ENCODE measurements at places on chromosomes 13 and 19.

DNA sequence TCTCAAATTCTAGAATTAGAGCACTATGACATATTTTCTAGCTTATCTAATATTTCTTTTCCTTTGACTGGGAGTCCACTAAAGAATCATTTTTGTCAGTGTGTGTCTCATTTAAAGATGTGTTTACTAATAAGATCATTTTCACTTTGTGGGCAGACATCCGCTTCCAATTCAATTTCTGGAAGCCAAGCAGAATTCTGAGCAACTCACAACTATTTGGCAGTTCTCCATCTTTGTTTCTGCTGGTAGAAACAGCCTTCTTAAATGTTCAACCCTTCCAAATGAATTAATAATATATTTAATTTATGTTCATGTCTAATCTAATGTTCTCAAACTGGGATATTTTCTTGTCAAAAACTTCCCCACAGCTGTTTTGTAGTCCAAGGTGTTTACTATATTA is 411.8 kb downstream of the KCTD12 start:
- no peak for DNase-seq

DNA sequence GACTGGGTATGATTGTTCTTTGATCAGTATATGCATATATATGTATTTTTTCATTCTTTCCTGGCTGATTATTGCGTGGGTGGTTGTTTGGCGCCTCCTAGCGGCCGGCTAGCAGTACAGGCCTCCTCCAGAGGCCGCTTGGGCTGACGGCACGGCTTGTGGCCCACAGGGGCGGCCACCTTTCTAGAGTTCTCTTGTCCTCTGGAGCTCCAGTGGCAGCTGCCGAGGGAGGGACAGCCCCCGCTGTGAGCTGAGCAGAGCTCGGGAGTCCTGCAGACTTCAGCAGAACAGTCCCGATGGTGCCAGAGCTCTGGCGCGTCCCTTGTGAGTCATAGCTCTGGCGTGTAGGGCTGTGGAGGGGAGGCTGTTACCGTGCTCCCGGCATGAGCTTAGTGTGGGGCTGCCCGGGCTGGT is 22.5 kb upstream of the ZNF429 start:
- DNase-seq, result peak; percentile 64

DNA sequence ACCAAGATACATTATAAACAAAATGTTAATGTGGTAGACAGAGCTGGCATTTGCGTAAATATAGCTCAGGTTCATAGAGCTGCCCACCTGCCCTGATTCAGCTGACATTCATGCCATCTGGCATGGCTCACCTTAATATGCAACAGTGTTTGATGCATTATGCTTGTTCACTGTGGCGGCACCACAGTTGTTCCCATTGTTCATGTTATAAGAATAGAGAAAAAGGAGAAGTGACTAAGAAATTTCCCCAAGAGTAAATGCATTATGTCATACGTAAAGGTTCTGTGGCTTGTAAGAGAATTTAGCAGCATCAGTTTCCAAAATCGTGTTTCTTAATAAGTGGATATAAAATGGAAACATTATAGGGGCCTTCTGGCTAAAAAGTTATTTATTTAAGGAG is 4.5 kb downstream of the CCNA1 start:
- DNase-seq, result no peak

DNA sequence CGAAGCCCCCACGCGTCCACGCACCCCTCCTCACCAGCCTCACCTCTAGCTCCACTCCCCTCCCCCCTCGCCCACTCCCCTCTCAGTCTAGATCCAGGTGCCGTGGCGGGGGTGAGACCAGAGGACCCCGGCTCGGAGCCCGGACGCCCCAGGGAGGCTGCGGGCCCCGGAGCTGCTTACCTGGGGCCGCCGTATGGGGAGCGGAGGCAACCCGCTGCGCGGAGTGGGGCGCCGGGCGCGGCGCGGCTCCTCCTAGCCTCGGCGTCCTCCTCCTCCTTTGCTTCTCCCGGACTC is 353 bp downstream of the ENOX1 start:
- DNase-seq, result no peak

GRCh38 chr13:22432690-22433089 is 748.1 kb upstream of the SGCG start:
- no peak for DNase-seq

DNA sequence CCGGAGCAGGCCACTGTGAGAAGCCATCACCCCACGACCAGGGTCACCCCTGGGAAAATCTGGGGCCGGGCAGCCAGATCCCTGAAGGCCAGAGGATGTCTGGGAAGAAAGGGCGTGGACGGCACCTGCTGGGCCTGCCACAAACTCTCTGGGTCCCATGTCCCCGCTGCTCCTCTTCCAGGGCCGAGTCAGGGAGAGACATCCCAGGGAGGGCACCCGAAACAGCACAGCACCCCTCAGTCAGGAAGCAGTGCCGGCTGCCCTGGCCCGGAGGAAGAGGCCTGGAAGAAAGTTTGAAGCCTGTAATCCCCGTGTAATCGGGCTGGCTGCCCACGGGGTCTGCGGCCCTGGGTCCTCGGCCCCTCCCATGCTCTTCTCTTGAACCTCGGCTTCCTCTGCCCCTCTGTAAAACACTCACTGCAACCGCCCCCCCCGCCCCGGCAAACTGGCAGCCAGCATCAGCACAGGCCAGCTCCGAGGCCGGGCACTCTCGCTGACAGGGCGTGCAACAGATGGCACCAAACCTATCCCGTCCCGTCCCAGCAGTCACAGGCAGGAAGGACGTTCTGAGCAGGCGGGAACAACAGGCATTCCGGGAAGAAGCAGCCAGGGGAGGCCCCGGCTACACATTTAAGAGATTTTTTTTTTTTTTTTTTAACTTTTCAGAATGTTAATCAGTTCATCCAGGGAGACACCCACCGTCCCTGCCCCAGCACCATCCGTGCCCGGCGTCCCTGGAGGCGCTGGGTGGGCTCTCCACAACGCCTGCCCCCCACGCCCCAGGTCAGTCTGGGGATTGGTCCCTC is 1.5 kb downstream of the SBNO2 start:
- no peak for DNase-seq

DNA sequence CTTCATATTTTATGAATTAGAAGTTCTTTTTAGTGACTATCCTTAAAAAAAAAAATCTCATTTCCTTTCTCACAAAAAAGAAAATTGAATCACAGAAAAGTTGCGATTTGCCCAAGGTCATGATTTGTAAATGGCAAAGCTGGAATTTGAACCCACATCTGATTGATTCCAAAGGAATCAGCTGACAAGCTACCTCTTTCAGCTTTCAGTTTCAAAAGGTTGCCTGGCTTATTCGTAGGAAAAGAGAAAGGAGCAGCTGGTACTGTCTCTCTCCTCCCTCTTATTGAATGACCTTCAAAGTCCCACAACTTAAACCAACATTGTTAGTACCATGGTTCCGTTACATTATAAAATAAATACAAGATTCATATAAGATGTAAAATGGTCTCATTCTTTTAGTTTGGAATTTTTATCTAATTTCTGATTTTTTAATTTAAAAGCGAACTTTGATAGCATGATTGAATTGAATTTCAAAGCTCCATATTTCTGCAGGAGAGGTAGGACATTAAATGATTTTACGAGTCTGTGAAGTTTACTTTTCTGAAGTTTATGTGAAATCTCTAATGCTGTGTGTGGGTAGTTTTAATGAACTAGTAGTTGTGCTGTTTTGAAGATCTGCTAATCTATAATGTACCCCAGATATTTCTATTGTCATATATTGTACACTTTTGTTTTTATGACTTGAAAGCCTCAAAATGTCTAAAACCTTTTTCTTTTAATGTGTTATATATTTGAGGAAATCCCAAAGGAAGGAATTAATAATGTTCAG is 18.5 kb upstream of the KCTD4 start:
- no peak for DNase-seq

DNA sequence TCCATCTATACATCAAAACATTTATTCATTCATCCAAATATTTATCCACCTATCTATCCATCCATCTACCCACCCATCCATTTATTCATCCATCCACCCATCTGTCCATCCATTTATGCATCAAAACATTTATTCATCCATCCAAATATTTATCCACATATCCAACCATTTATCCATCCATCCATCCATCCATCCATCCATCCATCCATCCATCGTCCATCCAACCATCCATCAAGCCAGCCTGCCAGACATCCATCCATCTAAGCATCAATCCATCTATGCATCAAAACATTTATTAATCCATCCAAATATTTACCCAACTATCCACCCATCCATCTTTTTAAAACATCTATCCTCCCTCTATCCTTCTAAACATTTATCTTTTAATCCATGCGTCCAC is 62.2 kb downstream of the UNC13A start:
- no peak for DNase-seq

DNA sequence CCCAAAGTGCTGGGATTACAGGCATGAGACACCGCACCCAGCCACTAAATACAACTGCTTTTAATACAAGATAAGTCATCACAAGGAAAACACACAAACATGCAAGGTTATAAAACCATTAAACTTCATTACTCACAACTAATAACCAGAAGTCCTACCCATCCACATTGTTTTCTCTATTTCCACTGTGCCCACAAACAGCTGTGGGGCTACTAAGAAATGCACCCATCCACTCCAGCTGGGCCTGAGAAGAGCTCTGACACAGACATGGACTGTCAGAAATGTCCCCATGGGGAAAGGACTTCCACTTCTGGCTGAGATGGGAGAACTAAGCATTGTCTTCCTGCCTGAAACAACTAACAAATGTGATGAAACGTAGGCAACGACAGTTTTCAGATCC is 17.2 kb downstream of the SAFB2 start:
- no peak for DNase-seq

DNA sequence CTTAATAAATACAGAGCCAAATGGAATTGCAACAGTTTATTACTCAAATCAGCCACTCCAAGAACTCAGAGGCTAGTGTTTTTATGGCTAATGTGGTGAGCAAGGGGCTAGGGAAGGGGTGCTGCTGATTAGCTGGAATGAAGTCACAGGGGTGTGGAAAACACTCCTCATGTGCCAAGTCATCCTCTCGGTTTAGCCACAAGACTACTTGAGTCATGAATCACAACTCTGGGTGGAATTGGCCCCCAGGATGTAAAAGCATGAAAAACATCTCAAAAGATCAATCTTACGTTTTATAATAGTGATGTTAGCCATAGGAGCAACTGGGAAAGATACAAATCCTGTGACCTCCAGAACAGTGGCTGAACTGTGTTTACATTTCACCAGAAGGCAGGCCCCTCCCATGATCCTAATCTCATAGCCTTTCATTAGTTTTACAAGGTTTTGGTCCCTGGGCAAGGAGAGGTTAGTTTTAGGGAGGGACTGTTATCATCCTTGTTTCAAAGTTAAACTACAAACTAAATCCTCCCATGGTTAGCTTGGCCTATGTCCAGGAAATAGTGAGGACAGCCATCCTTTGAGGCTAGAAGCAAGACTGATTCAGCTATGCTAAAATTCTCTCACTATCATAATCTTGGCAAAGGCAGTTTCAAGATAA is 2020.1 kb upstream of the PCDH20 start:
- no peak for DNase-seq

GRCh38 chr19:23222998-23223652 is 27.1 kb downstream of the ZNF724 start:
- no peak for DNase-seq

- DNase-seq, result no peak
Measured at GRCh38 chr19:16661480-16662034, 618 bp downstream of the TMEM38A start.

Data from hematopoietic multipotent progenitor cell (in vitro differentiated cells).